ENCODE measurements at places on chromosomes 5 and 9.

GRCh38 chr9:71909887-71910649, 925 bp downstream of the ABHD17B start:
- no peak for DNase-seq

DNA sequence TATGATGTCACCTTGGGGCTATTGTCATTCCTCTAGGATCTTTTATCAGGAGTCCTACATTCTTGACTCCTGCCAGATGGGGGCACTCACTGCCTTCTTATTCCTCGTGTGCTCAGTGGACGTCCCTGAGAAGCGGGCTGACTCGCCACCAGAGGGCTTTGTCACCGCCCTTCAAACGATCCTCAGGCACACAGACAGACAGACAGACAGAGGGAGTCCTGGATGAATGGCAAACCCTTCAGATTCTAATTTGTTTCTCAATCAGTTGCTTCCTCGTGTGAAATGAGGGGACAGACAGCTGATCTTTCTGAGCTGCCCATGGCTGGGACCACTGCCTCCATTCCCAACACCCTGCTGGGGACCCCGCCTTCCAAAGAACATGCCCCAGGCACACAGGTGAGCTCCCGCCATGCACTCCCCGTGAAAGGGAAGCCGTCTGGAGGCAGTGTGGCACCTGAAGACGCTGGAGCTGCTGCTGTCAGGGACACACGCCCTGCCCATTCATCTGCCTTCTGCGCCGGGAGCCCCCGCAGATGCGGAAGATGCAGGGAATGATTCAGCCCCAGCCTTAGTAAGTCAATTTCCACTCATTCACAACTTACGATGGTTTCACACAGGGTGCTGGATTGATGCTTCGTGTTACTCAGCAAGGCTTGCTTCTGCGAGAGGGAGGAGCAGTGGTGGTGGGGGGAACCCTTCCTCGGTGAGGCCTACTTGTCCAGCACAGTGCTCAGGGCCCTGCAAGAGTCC, 24.9 kb upstream of the SH3PXD2B start:
- peak; percentile 31 for DNase-seq

GRCh38 chr9:37732086-37732741, 21.4 kb upstream of the TRMT10B start:
- DNase-seq = no peak

DNA sequence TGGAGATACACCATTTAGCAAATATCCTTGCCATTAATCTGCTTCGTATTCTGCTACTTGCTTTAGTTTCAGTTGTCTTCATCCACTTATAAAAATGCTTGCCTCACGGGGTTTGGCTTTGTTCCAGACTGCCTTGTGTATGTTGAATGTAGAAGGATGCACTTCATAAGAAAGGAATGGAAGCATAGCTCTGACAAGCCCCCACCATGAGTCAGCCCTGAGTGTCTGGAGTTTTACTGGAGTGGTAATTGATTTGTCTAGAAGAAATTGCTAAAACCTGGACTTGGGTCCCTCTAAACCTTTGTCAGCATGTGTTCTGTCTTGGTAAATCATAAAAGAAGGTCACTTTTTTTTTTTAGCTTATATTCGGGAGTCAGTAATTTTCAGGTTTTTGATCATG, 4.6 kb downstream of the TEX48 start:
- DNase-seq = no peak

DNA sequence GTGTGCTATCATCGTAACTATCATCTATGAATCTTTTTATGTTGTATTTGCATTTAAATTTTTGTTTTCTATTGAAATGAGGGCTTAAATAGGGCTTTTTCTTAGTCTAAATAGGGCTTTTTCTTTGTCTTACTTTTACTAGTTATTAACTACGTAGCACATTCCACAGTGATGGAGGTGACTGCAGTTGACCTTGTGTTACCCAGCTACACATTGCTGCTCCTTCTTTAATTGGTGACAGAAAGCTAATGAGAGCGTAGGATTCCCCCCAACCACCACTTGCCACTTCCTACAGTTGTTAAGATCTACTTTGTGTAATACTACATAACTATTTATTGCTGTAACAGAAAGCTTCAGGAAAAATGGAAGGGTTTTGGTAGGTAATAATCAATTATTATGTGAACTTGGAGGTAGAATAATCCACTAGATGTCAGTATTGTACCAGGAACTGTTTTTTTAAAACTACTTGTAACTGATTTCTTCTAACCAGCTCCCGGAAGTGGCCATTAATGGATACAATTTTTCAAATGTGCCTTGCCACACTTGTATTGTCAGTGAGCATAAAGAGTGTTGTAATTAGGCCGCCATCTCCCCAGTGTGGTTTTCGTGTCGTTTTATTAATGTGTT, 18.0 kb downstream of the MTRR start:
- DNase-seq = no peak

DNA sequence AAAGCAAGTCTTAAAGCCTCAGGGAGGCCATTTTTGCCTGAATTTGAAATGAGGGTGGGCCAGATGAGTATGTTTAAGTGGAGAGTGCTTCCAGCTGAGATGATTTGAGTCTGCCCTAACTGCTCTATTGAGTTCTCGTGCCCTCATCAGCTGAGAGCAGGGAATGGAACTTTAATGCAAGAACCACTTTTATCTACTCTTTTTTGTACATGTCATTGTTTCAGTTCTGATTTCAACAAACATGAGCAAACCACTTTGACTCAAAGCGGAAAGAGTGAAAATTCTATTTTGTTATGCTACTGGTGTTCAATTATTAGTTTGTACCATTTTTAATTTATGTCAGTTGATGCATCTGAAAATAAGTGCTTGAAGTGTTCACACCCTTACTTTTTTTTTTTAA, 35.8 kb downstream of the DCAF10 start:
- no peak for DNase-seq

GRCh38 chr9:34869390-34869789, 88.7 kb upstream of the PHF24 start:
- no peak for DNase-seq

DNA sequence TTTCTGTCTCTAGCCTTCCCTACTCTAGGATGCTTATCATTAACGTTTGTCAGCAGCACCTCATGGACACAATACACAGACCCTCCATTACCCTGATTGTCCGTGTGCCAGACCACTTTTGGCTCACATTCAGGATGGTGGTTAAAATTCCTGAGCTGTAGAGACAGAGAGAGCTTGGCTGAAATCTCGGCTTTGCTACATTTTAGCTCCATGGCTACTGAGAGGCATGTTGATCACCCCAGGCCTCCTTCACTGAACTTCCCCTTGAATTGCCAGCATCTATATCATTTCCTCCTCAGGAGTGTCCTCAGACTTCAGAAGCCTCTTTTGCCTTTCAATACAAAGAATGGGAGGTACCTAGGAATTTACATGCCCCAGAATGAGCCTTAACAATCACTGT, 104.7 kb upstream of the ISL1 start:
- no peak for DNase-seq

DNA sequence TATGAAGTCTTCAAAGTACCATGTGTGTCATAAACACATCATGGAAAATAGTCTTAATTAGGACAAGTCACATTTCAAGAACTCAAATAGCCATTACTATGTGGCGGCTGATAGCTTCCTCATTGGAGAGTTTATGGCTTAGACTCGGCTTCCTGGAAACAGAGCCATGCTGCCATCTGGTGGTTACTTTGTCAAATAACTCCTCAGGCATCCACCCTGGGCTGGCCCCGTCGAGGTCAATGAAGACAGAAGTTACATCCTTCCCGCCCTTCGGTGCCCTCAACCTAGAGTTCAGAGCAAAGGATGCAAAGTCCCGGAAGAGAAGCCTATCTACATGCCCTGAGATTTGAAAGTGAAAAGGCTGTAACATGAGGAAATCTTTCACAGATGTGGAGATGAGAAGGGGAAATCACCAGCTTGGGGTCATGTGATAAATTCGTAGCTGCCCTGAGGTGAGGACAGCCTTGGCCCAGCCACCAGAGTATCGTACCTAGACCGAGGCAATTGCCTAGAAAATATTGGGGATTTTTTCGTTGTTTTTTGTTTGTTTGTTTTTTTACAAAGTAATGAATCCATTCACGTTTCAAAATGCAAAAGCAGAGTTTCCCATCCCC, 45.5 kb upstream of the ZNF169 start:
- DNase-seq = peak; percentile 31

DNA sequence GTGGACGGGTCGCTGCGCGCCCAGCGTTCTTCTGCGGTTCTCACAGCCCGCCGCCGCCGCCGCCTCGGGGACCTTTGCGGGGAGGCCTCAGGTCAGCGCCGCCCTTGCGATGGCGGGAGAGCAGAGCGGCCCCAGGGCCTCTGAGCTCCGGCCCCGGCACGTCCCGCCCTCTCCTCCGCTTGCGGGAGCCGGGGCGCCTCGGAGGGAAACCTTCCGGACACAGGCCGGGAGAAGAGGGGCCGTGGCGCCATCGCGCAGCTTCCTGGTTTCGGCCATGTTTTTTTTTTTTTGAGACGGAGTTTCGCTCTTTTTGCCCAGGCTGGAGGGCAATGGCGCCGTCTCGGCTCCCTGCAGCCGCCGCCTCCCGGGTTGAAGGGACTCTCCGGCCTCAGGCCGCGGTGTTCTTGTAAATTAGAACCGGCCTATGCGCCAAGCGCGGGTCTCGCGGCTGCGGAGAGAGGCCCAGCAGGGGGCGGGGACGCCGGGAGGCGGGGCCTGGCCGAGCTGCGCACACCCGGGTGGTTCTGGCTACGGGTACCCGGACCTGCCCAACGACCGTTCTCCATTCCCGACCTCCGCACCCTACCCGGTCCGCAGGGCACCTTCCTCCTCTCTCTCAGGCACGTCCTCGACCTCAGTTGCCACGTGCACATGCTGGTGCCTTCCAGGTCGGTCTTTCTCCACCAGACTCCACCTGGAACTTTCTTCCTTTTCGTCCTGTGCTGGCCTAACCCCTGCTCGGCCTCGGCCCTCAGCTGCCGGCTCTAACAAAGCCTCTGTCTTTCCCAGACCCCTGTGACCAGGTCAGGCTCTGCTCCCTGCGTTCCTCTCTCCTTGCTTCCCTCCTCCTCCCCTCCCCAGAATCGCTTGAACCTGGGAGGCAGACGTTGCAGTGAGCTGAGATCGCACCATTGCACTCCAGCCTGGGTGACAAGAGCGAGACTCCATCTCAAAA, 28.8 kb upstream of the MGAT1 start:
- DNase-seq = peak; percentile 60

GRCh38 chr9:33976414-33976813, 72.3 kb downstream of the UBAP2 start:
- DNase-seq = no peak

- DNase-seq = no peak
Measured at GRCh38 chr5:117435203-117435602, 860.6 kb upstream of the SEMA6A start.

DNA sequence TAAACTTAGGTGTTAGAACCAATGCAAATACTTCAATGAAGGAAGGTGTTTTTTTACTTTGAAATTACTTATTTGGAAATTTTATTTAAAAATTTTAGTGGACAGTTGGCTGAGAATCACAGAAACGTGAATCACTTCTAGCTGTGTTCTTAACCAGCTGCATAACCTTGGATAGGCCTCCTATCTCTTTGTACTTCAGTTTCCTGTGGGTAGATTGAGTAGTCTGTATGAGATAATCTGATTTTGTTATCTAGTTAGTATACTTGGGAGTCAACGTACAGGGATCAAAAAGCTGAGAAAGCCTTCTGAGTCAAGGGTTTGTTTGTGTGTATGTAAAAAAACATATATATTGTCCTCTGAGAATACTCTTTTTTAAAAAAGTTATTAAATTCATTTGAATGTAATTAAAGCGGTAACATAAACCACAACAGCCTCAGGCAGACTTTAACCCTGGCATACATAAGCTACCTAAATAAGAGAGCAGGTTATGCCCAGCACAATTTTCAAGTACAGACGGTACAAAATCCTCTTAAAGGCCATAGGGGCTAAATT, 38.1 kb upstream of the ZCCHC7 start:
- no peak for DNase-seq

GRCh38 chr5:27876071-27876470, 837.7 kb upstream of the CDH9 start:
- DNase-seq = no peak

DNA sequence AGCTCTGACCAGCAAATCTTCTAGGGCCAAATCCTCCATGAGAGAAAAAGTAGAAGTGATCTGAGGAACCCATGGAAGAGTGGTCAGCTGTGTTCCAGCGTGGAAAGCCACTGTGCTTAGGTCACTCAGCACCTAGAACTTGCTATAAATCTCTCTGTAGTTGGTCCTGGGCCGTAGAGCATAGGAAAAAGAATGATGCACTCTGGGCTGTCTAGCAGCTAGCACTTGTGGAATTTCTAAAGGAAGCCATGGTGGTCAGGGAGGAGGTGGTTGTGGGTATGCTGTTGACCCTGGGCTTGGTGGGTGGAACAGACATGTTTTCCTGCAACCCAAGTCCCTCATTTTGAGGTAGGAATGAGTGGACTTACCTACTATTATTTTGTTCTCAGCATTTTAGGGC, 48.1 kb downstream of the GGTA1 start:
- DNase-seq = no peak

GRCh38 chr9:87259543-87260518, 237.8 kb upstream of the DAPK1 start:
- no peak for DNase-seq

DNA sequence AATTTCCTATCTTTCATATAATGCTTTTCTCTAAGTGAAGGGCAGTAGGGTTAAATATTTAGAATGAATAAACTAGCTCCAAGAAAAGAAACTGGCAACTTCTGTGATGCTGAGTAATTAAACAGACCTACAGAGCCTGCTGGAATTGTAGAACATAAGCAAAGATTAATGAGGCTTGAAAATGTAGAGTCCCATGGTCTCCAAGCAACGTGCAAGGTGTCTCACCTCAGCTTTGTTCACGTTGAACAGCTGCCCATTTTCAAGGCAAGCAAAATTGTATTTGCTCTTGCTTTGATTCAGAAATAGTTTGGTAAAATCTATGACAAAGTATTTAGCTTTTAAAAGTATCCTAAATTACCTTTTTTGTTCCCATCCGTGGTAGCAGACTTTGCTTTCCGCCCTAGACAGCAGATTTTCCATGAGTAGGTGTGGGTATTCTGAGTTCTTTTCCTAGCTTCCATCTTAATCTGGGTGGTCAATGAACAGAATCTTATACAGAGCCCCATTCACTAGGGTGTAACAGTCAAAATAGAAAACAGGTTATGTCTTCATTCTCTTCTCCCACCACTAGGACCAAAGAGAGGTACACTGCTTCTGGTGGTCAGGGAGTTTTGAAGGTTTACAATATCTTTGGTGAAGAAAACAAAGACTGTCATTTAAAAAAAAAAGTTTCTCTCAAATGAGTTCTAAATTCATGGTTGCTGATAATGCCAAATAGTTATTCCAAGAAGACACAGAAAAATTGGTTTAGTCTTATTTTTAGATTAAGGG, 52.1 kb upstream of the TYRP1 start:
- DNase-seq = no peak

- DNase-seq = no peak
Measured at GRCh38 chr9:133733421-133733795, 4.7 kb downstream of the SARDH start.

DNA sequence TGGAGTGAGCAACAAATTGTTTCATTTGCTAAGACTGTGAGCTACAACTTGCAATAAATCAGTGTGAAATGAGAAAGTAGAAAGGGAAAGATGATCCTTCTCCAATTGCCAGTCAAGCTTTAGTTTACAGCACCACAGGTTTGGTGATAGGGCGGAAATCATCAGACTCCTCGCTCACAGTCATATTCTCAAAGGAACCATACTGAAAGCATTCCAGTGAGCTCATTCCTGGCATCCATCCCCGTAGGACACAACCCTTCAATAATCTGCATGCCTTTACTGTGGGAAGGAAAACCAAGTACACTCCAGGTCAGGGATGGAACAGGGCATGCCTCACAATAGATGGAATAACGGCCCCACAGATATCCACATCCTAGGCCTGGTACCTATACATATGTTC, 80.7 kb downstream of the FSTL4 start:
- no peak for DNase-seq

GRCh38 chr9:89597711-89598362, 7.0 kb upstream of the GADD45G start:
- no peak for DNase-seq
